ENCODE measurements at places on chromosomes 1 and 21.

- DNase-seq = no peak
These were observed 30.7 kb downstream of the EVI5 start for GRCh38 chr1:92754000-92754718.

DNA sequence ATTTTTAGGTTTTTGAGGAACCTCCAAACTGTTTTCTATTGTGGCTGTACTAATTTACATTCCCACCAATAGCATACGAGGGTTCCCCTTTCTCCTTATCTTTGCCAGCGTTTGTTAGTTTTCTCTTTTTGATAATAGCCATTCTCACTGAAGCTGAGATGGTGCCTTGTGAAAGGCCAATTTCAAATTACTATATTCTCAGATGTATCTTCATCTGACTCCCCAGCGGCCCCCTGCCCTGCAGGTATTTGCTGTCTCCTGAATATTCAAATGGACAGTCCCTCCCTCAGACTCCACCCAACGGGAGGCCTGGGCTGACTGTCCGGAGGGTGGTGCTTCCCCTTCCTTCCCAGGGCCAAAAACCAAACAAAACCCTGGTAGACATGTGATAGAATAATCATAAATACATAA, 33.5 kb upstream of the TARBP1 start:
- DNase-seq = no peak

DNA sequence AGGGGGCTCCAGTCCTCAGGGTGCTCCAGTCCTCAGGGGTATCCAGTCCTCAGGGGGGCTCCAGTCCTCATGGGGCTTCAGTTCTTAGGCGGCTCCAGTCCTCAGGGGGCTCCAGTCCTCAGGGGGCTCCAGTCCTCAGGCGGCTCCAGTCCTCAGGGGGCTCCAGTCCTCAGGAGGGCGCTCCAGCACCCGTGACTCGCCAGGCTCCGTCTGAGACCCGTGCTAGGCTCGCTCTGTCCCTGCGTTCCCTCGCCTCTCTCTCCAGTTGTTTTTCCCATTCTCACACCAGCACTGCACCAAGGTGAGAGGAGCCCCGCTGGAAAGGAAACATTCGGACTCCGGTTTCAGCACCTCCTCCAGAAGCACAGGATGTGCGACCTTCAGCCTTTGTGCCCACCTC, 9.4 kb upstream of the OR2M2 start:
- no peak for DNase-seq

- DNase-seq = no peak
These were observed 14.8 kb upstream of the PPM1J start for GRCh38 chr1:112729909-112730308.

DNA sequence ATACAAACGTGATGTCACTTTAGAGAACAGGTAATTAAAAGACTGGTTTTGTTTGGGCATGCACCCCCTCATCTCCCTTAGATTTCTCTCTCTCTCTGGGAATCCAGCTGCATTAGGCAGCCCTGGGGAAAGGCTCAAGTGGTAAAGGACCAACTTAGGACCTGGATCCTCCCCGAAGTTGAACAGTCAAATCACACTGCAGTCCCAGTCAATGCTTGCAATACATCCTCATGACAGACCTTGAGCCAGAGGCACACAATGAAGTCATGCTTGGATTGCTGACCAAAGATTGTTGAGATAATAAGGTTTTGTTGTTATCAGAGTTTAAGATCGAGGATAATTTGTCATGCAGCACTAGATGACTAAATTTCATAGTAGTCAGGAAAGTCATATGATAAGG, 1285.8 kb upstream of the NCAM2 start:
- no peak for DNase-seq

DNA sequence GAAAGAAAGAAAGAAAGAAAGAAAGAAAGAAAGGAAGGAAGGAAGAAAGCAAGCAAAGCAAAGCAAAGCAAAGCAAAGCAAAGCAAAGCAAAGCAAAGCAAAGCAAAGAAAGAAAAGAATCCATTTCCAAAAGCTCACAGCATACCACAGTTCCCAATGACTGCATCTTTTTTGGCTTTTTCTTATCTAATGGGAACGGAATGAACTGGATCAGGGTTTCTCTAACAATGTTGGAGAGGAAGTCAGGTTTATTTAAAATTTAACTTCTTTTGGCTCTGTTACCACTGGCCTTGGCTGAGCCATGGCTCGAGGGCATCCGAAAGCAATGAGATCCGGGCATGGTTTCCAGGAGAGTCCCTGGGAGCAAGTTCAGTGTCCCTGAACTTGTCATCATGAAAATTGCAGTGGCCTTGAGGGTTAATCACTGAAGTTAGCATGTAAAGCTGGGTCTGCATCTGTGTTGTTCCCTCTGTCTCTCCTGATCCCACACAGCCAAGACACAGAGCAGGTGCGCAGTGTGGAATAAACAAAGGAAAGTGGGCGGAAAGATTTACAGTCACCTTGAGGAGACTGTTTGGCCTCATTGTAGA, 34.6 kb upstream of the CTPS1 start:
- DNase-seq = no peak

DNA sequence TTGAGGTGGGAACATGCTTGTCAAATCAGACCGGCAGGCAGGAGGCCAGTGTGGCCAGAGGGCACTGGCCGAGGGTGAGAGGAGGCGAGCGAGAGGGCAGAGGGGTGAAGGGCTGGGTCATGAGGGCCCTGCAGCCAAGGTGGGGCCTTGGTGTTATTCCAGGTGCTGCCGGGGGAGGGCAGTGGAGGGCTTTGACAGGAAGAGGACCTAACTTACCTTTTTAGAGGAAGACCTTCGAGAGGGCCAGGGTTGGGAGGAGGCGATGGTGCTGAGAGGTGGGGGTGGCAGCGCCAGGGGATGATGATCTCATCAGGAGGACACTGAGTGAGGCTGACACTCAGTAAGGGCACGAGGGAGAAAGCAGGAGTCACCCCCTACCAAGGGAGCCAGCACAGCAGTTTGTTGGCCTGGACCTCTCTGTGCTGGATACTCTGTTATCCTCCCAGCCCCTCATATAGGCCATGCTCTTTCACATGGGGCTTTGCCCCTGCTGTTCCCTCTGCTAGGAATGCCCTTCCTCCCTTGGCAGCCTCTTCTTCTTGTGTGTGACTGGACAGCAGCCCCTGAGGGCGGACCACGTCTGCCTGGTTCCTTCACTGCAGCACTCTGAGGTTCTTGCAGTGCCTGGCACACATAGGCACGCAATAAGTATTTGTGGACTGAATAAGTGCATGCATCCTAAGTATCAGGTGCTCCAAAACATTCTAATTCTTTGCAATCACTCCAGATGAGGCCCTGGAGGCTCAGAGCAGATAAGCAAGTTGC, 7.5 kb upstream of the TTC22 start:
- no peak for DNase-seq

DNA sequence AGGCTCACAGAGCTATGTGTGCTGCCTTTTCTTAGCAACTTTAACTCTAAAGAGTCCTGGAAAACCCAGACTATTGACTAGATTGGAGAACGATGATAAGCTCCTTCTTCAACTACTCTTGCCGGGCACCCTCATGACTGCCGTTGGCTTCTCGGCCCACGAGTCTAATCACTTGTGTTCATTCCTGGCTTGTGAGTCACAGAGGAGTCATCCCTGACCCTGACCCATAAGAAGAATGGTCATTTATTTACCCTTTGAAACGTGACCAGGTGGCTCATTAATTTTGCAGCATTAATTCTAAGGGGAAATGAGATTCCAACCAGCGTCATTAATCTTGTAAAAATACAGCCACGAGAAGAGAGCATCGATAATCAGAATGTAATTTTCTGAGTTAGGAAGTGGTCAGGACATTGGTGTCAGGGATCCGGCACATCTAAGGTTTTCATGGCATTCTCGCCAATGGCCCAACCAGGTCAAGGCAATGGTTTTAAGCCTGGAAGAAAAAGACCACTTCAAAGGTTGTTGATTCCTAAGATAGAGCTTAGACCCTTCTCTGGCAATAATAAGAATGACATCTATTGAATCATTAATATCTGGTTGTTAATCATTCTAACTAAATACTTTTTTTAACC, 183.6 kb upstream of the RUNX1 start:
- DNase-seq = no peak

DNA sequence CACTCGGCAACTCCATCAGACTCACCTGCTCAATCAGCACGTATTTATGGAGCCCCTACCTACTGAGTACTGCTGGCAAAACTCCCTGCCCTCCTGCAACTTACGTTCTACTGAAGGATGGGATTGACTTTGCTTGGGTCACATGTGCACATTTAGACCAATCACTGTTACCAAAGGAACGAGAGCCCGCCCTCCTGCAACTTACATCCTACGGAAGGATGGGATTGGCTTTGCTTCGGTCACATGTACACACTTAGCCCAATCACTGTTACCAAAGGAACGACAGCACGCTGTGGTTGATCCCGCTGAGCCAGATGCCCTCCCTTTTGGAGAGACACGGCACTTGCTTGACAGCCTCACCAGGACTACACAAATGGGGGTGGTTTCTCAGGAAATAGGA, 46.0 kb downstream of the UBIAD1 start:
- no peak for DNase-seq
